ENCODE measurements at places on chromosomes 5 and 9.

DNA sequence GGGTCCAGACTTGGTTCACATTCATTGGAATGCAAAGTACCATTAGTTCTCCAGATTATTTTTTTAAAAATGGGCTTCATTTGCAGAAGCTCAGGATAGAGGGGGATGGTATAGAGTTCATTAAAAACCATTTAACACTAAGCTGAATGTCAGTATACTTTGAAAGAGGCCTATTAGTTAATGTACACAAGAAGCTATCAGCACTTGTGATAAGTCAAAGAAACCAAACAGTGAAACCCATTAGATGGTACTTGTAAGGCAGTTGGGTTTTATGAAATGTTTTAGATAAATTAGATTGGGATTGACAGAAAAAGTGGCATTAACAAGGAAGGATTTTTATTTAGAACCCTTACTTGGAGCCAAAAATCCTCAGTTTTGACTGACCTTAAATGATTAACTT lies 229.2 kb upstream of the MPDZ start:
- DNase-seq: no peak

GRCh38 chr5:179959641-179960040 lies 51.9 kb upstream of the TBC1D9B start:
- DNase-seq: no peak

- DNase-seq: no peak
These were observed 6.8 kb downstream of the RPS14 start for GRCh38 chr5:150442699-150443080.

DNA sequence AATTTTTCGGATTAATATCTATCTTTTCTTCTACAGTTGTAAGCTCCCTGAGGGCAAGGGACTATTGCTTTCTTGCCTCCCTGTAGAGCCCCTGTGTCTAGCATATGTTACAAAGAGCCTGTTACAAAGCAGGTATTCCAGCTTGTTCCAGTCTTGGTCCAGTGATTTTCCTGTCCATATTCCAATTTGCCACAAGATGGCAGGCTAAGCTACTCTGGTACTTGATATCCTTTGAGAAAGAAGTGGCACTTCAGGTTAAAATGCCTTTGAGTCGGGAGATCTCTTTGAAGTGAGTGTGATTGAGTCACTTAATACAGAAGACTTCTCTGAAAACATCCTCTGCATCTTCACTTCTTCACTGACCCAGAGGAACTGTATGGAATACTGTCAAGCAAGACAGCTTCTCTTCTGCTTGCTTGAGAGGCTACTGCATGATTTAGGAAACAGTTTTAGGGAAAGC lies 24.5 kb downstream of the CAVIN4 start:
- DNase-seq: no peak

GRCh38 chr5:8188874-8189565 lies 320.1 kb downstream of the MTRR start:
- DNase-seq: no peak

GRCh38 chr9:89788434-89788833 lies 183.6 kb downstream of the GADD45G start:
- DNase-seq: no peak

- no peak for DNase-seq
These were observed 152.8 kb upstream of the IER5L start for GRCh38 chr9:129330711-129331492.

DNA sequence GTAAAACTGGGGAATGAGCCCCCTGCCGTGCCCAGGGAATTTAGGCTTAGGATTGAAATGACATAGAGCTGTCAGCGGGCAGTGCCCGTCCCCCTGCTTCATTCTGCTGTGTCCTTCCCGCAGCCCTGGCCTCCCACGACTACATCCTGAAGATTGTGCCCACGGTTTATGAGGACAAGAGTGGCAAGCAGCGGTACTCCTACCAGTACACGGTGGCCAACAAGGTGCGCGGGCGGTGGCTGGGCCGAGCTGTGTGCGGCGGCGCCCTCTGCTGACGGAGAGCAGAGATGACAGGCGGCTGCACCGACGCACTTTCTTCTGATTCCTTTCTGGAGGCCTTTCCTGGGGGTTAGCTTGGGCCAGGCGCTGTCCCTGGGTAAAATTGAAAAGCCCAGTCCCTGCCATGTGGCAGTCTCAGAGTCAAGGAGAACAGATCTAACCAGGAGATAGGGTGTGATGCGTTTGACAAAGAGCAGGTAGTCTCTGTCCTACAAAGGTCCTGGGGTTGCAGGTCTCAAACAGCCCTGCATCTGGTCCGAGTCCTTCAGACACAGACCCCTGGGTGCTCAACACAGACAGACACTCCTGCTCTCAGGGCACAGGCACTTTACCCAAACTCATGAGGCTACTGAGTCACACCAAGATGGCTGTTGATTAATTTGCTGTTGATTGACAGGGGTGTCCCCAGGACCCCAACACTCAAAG lies 26.8 kb upstream of the RPL26L1 start:
- DNase-seq: no peak

GRCh38 chr5:93791518-93791972 lies 50.1 kb upstream of the POU5F2 start:
- DNase-seq: peak; percentile 37

GRCh38 chr5:150241298-150242160 lies 48.0 kb downstream of the CAMK2A start:
- no peak for DNase-seq

GRCh38 chr9:126417043-126417442 lies 90.4 kb downstream of the MVB12B start:
- no peak for DNase-seq

- no peak for DNase-seq
These were observed 89.8 kb downstream of the SLC1A3 start for GRCh38 chr5:36696059-36696673.

GRCh38 chr5:6715271-6715670 lies 2.0 kb downstream of the TENT4A start:
- no peak for DNase-seq

GRCh38 chr5:41414598-41414997 lies 95.8 kb downstream of the PLCXD3 start:
- no peak for DNase-seq

GRCh38 chr9:87469793-87470465 lies 27.7 kb upstream of the DAPK1 start:
- no peak for DNase-seq

- DNase-seq: no peak
These were observed 137.4 kb upstream of the OTULINL start for GRCh38 chr5:14444161-14444560.

DNA sequence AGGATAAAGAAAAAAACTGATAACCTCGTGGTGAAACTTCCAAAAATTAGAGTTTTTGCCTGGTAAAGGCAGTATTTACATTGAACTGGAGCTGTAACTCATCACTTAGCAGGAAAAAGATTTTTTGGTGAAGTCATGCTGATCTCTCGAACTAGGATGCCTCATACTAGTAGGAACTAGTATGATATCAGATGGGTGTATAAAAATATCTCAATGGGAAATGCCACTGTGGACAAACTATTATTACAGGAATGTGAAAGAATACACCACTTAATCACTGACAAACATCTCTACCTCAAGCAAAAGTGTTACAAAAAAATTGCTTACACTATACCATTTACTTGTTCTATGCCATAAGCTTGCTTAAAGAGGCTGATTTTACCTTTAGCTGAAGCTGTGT lies 28.4 kb downstream of the RFX3 start:
- DNase-seq: no peak

- no peak for DNase-seq
These were observed 35.7 kb downstream of the OXCT1 start for GRCh38 chr5:41834506-41834905.

DNA sequence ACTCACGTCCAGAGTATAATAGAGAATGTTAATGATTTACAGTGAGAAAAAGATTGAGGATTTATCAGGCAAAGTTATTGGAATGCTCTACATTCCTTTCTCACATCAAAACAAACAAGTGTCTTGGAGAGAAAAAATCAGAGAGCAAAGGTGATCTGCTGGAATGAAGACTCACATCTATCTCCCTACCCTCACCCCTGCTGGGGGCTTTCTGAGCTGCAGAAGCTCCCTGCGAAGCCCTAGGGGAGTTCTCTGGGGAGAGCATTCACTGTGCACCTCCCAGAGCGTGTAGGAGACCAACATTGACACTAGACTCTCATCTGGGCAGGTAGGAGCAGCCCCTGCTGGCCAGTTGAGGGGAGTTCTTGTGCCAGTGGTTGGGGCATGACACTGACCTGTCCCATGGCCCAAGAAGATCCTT lies 76.6 kb upstream of the ADAMTS16 start:
- DNase-seq: no peak

- DNase-seq: no peak
These were observed 25.7 kb downstream of the PUM3 start for GRCh38 chr9:2817999-2818803.

- DNase-seq: no peak
These were observed 54.4 kb upstream of the JMY start for GRCh38 chr5:79181419-79182022.

GRCh38 chr5:10330511-10331230 lies 22.8 kb upstream of the MARCHF6 start:
- no peak for DNase-seq

- no peak for DNase-seq
These were observed 207.0 kb downstream of the CSNK1G3 start for GRCh38 chr5:123719004-123719403.

- DNase-seq: peak; percentile 2
These were observed 1050.2 kb downstream of the CDH12 start for GRCh38 chr5:21802869-21803490.

- no peak for DNase-seq
These were observed 34.3 kb upstream of the FRMD3 start for GRCh38 chr9:83572524-83572923.

- no peak for DNase-seq
These were observed 29.8 kb downstream of the TERT start for GRCh38 chr5:1265026-1265425.

DNA sequence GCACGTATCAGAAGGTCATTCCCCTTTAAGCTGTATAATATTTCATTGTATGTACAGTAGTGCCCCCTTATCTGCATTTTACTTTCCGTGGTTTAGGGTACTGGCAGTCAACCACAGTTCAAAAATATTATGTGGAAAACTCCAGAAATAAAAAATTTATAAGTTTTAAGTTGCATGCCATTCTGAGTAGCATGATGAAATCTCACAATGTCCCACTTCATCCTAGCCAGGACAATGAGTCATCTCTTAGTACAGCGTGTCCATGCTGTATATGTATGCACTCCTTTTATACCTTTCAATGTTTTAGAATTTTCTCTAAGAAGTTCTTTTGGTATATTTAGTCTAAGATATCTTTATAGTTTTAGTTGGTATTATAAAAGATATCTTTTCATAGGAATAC lies 115.0 kb upstream of the HAND1 start:
- DNase-seq: no peak

DNA sequence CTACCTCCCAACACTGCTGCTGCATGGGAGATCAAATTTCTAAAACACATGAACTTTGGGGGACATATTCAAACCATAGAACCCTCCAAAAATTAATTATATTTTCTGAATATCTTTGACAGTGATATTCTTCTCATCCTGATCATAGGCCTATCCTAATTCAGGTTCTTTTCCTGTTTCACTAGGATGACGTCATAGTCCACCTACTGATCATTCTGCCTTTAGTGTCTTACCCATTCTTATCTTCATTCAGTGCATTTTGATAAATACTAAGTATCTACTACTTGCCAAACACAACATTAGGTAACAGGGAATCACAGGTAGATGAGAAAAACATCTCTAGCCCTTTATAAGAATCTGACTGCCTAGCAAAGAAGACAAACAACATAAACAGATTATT lies 179.1 kb upstream of the PRLR start:
- no peak for DNase-seq

DNA sequence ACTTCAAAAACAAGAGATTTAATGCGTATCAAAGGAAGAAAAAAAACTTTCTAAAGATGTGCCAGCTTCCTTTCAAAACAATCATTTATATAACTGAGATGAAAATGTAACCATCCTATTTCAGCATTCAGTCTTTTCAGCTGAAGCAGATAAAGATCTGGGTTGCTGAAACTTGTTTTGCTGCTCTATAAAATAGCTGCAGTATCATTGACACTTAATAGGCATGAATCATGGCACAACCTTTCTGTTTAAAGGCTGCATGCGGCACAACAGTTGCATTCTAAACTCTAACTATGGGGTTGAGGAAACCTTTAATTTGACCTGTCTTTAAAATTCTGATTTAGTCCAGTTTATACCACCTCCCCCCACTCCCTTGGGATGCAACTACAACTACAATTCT lies 196.7 kb downstream of the MPDZ start:
- DNase-seq: no peak

DNA sequence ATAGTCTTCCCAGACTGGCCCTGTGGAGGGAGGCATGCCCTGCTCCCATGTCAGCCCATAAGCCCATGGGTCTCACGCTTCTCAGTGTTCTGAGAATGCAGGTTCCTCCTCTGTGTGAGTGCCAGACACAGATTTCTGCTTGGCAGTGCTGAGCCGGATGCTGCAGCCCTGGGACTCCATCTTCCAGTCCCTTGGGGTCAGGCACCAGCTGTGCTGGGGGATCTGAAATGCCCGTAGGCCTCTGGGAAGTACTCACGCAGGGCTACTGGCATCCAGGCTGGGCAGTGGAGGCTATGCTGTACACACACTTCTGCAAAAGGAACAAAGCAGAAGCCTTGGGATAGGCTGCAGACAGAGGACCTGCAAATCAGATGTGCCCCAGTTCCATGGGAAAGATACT lies 1944.6 kb downstream of the EFNA5 start:
- no peak for DNase-seq

DNA sequence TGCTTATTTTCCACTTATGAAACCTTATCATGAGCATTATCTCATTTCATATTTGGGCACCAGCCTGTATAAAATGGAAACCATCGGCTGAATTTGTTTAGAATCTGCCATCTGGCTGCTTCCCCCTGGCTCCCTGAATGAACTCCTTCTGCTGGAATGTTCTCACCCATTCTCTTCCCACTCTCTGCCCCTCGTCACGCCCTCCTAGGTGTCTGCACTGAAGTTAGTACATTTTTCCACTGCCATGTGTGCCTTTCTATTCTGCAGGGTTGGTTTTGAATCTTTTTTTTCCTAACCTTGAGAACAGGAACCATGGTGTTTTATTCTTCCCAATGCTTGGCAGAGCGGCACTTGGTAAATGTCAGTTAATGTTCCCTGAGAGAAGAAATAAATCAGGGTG lies 359.7 kb downstream of the MLLT3 start:
- no peak for DNase-seq

GRCh38 chr5:443239-444151 lies 519 bp downstream of the EXOC3 start:
- DNase-seq: no peak

- DNase-seq: no peak
These were observed 1.0 kb downstream of the CLIC3 start for GRCh38 chr9:136995362-136995761.

DNA sequence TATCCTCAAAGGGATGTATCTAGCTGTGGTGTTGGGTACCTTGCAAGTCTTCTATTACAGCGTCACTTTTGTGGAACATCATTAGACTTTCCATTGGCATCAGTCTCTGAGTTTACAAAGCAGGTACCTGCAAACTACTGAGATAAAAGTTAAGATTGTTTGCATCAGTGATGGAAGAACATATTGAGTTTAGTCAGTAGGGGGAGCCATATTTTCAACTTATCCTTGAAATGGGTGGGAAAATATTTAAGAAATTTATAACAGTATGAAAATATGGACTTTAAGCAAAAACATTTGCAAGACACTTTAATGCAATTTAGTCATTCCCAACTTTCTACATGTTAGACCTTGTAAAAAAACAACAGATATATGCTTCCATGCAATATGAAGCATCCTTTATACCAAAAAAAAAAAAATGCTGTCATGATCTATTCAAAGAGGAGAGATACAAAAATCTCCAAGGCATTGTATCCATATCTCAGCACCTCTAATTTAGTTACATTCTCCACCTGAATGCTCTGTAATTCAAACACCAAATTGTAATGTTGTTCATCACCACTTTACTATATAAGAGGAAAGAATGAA lies 98.6 kb upstream of the ADAMTS19 start:
- no peak for DNase-seq

Data from GF-D8 (cell line).